ENCODE measurements at places on chromosomes 16 and 17.

- DNase-seq, result no peak
Measured at GRCh38 chr16:82391690-82392089, 221.7 kb upstream of the MPHOSPH6 start.

- DNase-seq, result no peak
Measured at GRCh38 chr17:81794509-81794908, 9.4 kb upstream of the GCGR start.

DNA sequence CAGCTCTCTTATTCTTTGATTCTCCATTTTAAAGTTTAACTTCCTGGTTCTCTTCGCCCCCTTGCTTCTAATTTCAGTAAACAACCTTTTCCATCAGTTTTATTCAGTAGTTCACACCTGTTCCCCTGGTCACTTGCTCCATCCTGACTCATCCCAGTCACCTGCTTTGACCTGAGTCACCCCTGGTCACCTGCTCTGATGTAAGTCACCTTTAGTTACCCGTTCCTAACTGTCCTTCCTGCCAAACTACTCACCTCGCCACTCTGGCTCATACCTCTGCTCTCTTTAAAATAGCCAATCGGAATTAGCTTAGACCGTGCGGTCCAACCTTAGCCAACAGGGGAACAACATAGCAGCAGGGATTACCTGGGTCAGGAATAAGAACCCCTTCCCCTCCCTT is 4.7 kb upstream of the NLRC5 start:
- DNase-seq, result no peak

GRCh38 chr17:34579979-34580684 is 750 bp downstream of the TMEM132E start:
- DNase-seq, result no peak

DNA sequence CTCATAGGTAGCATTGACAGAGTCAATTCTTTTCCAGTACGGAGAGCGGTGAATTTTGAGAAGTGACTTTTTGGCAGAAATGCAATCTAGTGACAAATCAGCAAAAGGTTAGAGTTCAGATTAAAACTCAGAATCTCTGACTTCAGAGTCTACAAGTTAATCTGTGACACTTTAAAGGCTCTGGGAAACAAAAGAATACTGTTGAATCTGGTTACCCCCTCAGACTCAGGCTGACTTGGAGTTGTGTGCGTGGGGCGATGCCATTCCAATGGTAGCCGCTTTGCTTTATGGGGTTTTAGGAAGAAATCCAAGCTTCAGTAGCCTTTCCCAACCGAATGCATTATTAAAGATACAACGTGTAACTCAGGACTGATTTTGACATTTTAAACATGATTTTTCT is 118.2 kb downstream of the CDH13 start:
- DNase-seq, result no peak

DNA sequence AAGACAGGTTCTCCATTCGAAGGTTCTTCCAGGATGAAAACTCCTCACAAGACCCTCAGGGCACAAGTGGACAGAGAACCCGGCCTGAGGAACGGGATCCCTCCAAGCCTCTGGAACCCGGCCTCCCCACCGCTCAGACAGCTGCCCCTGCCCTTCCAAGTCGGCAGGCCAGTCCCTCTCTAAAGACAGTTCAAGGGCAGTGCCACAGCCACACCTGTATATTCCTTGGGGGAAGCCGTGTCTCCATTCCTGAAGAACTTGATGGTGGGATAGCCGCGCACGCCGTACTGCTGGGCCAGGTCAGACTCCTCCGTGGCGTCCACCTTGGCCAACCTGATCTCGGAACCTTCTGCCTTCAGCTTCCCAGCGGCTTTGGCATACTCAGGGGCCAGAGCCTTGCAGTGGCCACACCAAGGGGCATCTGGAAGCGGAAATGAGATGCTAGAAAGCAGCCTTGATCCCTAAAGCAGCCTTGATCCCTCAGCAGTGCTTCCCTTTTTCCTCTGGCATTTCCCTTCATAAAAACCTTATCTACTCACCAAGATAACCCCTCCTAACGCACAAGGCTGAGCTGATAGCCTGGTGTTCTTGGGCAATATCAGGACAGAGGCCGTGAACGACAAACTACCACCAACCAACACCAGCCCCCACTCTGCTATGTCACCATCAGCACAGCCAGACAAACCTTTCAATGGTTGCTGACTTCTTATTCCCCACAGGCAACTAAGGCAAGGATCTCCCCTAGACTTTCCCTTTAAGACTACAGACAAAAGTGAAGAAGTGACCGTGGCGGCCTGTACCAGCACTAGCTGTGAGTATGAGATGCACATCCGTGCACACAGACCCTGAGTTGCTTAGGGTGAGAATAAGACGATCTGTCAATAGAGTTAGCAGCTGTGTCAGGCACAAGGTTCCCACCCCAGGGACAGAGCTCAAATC is 1.1 kb downstream of the P4HB start:
- no peak for DNase-seq

DNA sequence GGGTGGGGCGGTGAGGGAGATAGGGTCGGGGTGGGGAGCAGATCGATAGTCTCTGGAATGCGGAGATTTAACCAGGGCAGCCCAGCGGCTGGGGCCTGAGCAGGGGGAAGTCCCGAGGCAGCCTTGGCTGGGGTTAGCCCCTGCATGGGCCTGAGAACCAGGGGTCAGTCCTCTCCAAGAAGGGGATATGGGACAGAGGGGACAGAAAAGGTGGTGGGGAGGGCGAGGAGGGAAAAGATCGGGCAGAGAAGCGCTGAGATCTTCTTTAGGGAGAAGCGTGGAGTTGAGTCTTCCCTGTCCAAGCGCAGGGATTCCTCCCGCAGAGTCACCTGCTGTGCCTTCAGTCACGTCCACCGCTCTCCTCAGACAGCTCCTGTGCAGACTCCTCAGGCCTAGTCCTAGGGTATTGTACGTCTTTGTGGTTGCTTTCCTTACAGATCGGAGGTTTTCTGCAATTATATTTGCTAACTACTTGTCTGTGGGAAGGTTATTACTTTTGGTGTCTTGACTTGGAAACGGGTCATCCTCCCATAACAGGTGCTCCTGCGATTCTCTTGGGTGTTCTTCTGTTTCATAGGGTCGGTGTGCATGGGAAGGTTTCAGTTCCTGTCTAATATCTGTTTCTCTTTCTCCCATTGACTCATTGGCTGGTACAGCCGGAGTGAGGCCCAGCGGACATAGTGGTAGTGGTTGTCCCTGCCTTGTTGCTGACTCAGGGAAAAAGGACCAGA is 952 bp downstream of the CD300A start:
- DNase-seq, result no peak

- DNase-seq, result no peak
Measured at GRCh38 chr17:55072898-55073297, 104.3 kb downstream of the STXBP4 start.

- no peak for DNase-seq
Measured at GRCh38 chr17:82366749-82367148, 4.8 kb upstream of the UTS2R start.

GRCh38 chr17:20026960-20027359 is 17.8 kb downstream of the SPECC1 start:
- no peak for DNase-seq

GRCh38 chr16:85524630-85525419 is 88.3 kb upstream of the GSE1 start:
- DNase-seq, result no peak

- no peak for DNase-seq
Measured at GRCh38 chr16:27103954-27104353, 37.2 kb downstream of the C16orf82 start.

DNA sequence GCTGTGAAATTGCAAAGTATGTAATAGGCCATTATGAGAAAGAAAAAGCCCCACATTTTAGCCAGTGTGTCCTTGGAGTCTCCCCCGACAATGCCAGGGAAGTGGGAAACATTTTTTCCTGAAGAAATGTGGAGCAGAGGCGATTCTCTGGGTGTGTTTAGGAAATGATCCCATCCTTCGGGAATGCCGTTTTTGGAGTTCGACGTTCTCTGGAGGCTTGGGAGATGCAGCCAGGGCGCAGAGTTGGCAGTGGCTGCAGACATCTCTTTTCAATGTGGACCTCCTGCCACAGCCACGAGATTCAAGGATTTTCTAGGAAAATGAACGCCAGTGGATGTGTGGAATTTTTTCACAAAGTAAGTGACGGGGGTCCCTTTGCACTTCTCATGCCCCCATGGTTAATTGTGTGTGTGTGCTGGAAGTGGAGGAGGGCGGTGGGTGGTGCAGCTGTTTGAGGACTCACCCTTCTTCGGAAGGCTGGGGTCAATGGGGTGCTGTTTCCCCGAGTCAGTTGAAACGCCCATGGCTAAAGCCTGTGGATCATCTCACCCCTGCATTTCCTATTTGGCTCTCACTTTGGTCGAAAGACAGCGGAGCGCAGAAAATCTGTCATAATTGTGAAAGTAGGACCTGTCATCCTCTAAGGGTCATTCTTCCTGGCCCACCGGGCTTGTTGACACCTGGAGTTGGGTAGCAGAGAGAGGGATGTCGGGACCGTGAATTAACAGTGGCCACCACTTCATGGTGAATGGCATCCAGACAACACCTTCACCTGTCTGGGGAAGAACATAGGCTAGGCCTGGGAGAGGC is 73.2 kb downstream of the CMIP start:
- DNase-seq, result no peak

Measured in activated CD8-positive, alpha-beta memory T cell treated with anti-CD3 and anti-CD28 coated beads for 1 hour (primary cell).